ENCODE measurements at places on chromosomes 7 and 10.

DNA sequence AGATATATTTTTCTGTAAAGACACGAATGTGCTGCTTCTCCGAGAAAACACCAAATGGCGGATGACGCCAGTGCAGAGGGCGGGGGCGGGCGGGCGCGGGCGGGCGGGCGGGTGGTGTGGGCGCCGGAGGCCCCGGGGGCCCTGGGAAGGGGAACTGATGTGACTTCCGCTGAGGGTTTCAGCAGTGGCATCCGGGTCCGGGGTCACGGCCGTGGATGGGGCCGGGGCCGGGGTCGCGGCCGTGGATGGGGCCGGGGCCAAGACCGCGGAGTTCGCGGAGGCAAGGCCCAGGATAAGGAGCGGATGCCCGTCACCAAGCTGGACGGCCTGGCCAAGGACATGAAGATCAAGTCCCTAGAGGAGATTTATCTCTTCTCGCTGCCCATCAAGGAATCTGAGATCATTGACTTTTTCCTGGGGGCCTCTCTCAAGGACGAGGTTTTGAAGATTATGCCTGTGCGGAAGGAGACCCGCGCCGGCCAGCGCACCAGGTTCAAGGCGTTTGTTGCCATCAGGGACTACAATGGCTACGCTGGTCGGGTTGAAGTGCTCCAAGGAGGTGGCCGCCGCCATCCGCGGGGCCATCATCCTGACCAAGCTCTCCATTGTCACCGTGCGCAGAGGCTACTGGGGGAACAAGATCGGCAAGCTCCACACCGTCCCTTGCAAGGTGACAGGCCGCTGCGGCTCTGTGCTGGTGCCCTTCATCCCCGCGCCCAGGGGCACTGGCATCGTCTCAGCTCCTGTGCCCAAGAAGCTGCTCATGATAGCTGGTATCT is 20.3 kb upstream of the IGF2BP3 start:
- DNase-seq, result no peak

GRCh38 chr7:66239467-66239856 is 34.3 kb downstream of the TPST1 start:
- DNase-seq, result no peak

- no peak for DNase-seq
These were observed 71.5 kb upstream of the FAM13C start for GRCh38 chr10:59433720-59434428.

GRCh38 chr7:32253299-32253698 is 183.1 kb upstream of the PDE1C start:
- no peak for DNase-seq

GRCh38 chr10:3805201-3805790 is 20.3 kb upstream of the KLF6 start:
- no peak for DNase-seq

- no peak for DNase-seq
These were observed 141.8 kb downstream of the CHCHD3 start for GRCh38 chr7:132940084-132940483.

- no peak for DNase-seq
These were observed 82.5 kb upstream of the CREB5 start for GRCh38 chr7:28329661-28330363.
